Activated CD8-positive, alpha-beta memory T cell treated with anti-CD3 and anti-CD28 coated beads for 48 hours (primary cell): ENCODE measurements at places on chromosomes 1 and 21.

- no peak for DNase-seq
Measured at GRCh38 chr21:41231060-41231459, 63.1 kb downstream of the BACE2 start.

DNA sequence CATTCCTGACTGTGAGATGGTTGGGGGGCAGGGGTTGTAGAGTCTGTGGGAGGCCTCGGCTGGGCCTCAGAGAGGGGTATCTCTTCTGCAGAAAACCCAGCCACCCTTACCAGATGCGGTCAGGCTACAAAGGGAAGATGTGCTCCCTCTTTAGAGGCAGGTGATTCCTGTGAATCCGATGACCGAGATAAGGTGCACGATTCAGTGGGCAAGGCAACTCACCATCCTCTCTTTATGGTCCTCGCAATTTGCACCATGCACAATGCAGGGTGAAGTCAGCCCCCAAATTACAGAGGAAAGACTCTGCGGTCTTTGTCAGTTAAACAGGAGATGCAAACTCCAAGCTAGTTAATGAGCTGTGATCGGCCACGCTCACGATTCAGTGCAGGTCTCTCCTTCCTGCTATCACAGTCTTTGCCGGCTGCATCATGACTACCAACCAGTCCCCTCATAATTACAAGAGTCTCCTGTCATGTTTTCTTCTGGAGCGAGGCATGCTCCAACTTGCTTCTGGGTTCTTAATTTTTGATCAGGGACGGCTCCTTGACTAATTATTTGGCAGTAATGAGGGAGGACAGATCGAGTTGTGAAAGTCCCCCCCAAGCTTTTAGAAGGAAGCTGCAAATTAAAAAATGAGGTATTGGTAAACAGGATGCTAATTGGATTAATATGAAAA is 12.5 kb downstream of the TP73 start:
- DNase-seq = no peak

- no peak for DNase-seq
Measured at GRCh38 chr21:39087238-39088030, 95.8 kb downstream of the PSMG1 start.

GRCh38 chr1:7343882-7344281 is 427.2 kb upstream of the VAMP3 start:
- DNase-seq = no peak

- DNase-seq = no peak
Measured at GRCh38 chr1:16608838-16609560, 4.4 kb downstream of the NBPF1 start.

GRCh38 chr1:156641761-156642264 is at the start of gene BCAN:
BCAN (plus strand) TSS chr1:156642117; CDS start chr1:156646055, 3,938 bp downstream.
- no peak for DNase-seq

GRCh38 chr1:119387858-119388257 is 19.3 kb downstream of the HAO2 start:
- no peak for DNase-seq

DNA sequence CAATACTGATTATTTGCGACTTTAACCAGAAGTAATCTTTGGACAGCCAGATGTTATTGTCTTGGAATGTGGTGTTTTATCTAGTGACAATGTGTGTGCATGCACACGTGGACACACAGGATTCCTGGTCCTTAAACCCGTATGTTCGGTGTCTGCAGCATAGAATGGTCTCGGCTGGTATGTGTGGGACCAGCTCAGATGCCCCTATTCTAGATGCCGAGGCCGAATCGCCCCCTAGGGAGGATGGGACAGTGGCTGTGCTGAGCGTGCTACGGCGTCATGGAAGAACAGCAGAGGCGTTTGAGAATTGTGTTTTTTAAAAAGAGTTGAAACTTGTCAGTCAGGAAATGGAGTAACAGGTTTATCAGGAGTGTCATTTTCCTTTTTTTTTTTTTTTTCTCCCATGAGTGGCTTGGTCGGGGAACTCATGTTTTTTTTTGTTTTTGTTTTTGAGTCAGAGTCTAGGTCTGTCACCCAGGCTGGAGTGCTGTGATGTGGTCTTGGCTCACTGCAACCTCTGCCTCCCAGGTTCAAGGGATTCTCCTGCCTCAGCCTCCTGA is 30.1 kb downstream of the SKI start:
- DNase-seq = no peak

DNA sequence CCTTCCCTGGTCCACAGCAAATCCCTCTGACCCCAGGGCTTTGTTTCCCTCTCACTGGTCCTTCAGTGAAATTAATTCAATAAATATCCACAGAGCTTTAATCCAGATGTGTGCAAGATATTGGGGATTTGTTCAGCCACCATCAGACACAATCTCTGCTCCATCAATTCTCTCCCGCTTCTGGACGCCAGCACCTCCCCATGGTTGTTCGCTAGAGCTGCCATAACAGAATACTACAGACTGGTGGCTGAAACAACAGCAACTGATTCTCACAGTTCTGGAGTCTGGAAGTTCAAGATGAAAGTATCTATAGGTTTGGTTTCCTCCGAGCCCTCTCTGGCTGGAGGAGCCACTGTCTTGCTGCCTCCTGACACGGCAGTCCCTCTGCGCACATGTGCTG is 303.9 kb downstream of the SMYD3 start:
- DNase-seq = no peak
